ENCODE measurements at places on chromosomes 1 and 21.

- no peak for DNase-seq
These were observed 45.4 kb upstream of the TDRD10 start for GRCh38 chr1:154456631-154457030.

DNA sequence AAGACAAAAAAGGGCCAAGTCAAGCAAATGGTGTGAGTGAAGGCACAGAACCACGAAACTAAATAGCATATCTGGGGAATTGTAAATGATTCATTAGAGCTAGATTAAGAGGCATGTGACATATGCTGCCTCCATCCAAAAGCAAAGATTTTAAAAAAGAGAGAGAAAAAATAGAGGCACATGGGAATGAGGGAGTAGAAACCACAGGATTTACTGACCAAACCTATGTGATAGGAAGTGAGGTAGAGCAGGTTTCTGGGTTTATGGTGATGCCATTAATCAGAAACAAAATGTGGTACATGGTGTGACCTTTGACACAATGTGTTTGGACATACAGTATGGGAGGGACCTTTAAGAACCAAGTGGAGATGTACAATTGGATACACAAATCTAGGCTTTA is 13.6 kb downstream of the C1orf52 start:
- DNase-seq, result no peak

DNA sequence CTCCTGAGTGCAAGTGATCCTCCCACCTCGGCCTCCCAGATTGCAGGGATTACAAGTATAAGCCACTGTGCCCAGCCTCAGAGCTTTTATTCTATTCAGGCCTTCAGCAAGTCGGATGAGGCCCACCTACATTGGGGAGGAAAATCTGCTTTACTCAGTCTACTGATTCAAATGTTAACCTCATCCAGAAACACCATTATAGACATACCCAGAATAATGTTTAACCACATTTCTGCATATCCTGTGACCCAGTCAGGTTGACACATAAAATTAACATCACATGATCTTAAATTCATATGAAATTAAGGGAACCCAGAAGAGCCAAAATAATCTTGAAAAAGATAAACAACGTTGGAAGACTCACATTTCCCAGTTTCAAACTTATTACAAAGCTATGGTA is 14.9 kb downstream of the IL20 start:
- DNase-seq, result no peak

GRCh38 chr1:228363686-228364067 is 43.0 kb downstream of the TRIM11 start:
- DNase-seq, result no peak

GRCh38 chr1:98201666-98202081 is 280.8 kb upstream of the DPYD start:
- DNase-seq, result no peak

GRCh38 chr1:42730988-42731387 is 9.0 kb downstream of the CLDN19 start:
- no peak for DNase-seq

DNA sequence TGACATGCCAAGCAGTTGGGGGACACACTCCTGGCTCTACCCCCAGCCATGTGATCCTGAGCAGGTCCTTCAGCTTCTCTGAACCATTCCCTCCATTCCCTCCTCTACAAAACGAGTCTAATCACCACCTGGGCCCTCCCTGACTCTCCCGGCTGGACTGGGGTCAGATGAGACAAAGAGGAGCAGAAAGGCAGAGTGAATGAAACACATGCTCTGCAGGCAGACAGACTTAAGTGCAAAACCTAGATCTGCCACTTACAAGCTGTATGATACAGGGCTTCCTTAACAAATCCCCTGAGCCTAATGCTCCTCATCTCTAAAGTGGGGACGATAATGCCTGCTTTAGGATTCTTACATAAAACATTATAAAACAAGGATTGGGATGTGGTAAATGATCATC is 17.3 kb downstream of the RIMS3 start:
- no peak for DNase-seq

DNA sequence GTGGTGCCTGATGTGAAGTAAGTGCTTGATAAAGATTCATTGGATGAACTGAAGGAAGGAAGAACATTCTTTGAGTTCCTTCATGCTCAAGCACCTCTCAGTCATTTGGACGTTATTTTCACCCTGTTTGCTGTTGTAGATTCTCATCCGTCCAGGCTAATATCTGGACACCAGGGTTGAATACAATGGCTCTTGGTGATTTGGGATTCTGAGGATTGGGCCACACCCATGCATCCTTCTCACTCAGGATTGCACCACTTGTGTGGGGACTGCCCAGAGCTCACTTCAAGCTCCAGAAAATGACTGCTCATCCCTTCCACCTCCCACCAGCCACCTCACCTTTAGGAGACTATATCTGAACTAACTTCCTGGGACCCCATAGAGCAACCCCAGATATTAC is 117.1 kb upstream of the IPO9 start:
- no peak for DNase-seq

- no peak for DNase-seq
These were observed 710 bp upstream of the PDXK start for GRCh38 chr21:43717967-43718871.

DNA sequence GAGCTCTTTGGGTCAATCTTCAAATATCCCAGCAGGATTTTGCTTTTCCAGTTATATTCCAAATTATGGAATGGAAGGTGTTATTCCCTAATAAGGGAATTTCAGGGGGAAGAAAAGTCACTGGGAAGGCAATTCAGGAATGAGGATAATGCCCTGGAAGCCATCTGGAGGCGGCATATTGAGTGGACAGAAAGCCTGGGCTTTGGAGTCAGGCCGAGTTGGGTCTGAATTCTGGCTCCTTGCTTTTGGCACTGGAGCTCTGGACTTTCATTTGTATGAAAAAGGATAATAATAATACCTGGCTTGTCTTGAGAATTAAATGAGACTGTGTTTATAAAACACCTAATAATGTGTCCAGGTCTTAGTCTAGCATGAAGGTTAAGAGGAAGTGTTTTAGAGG is 16.5 kb downstream of the GREM2 start:
- DNase-seq, result no peak

DNA sequence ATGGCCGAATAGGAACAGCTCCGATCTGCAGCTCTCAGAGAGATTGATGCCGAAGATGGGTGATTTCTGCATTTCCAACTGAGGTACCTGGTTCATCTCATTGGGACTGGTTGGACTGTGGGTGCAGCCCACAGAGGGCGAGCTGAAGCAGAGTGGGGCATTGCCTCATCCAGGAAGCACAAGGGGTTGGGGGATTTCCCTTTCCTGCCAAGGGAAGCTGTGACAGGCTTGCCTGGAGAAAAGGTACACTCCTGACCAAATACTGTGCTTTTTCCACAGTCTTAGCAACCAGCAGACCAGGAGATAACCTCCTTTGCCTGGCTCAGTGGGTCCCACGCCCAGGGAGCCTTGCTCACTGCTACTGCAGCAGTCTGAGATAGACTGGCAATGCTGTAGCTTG is 66.9 kb downstream of the HSD3B1 start:
- no peak for DNase-seq

DNA sequence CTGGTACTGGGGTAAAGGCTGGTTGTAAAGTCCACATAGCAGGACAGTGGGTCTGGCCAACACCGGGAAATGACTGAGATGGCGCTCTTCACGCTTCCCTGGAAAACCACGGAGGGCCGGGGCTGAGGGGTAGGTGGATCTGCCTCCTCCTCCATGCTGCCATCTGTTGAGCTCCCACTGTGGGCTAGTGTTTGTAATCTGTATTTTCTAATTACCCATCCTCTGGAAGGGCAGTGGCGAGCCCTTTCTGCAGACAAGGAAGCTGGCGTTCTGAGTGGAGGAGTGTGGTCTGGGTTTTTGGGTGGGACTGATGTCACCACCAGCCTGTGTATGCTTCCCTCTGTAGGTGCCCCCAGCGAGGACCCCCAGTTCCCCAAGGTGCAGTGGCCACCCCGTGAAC is 34.1 kb upstream of the LHX4 start:
- no peak for DNase-seq

DNA sequence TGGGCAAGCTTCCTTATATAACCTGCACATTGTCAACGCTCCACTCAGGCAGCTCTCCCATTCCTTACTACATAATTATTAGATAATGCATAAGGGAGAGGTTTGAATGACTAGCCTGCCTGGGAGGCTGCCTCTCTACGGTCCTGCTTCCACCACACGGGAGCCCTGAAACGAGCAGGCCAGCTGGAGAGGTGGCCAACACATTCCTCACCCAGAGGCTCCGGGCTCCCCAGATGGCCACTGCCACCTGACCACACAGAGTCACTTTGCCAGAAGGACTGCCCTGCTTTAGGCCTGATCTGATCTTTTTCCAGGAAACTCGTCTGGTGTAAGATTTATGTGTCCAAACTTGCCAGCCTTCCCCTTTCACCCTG is 27.9 kb downstream of the HIVEP3 start:
- DNase-seq, result peak; percentile 28

- no peak for DNase-seq
These were observed 50.9 kb downstream of the CAPN2 start for GRCh38 chr1:223763251-223763650.
